Activated gamma-delta T cell treated with anti-CD3 and anti-CD28 coated beads, Interleukin-2, amount 50 U/mL, for 16 hours (primary cell): ENCODE measurements at places on chromosomes 4 and X.

- no peak for DNase-seq
Observed at GRCh38 chr4:15765391-15765790, 12.7 kb upstream of the CD38 start.

DNA sequence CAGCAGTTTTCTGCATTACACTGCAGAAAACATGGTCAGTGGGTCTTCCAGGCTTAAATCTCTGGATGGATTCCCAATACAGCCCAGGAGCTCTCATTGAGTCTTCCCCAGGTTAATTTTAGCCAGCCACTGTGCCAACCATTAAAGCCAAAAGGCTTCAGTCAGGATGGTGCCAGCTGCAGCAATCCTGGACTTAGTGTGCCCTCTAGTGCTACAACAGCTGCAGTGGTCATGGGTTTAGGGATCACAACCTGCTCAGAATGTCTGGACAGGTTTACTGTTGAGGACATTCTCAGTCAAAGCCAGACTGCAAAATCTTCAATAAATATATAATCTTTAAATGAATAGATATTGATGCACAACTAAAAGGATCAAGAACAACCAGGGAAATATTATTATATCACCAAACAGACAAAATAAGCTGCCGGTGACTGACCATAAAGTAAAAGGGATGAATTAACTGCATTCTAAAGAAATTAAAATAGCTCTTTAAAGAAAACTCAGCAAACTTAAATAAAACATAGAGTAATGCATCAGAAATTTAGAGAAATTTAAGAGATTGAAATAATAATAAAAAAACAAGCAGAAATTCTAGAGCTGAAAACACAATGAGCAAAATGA is 639.9 kb downstream of the SPOCK3 start:
- no peak for DNase-seq

- DNase-seq = no peak
Observed at GRCh38 chr4:9765091-9765490, 16.3 kb upstream of the DRD5 start.

DNA sequence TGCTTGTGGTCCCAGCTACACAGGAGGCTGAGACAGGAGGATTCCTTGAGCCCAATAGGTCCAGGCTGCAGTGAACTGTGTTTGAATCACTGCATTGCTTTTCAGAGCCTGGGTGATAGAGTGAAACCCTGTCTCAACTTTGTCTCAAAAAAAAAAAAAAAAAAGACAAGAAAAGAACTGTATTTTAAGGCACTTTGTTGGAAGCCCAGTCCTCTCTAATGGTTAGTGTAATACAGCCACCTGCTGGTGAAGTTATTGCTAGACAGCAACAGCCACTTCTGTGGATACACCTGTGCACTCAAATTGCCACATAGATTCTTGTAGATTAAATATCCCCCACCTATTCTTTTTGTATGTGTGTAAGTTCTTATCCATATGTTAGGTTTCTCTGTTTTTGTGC is 10.1 kb upstream of the FGG start:
- no peak for DNase-seq

GRCh38 chr4:55338486-55338885 is 7.6 kb upstream of the SRD5A3 start:
- DNase-seq = no peak

- DNase-seq = no peak
Observed at GRCh38 chrX:17977696-17978095, 116.6 kb upstream of the RAI2 start.

DNA sequence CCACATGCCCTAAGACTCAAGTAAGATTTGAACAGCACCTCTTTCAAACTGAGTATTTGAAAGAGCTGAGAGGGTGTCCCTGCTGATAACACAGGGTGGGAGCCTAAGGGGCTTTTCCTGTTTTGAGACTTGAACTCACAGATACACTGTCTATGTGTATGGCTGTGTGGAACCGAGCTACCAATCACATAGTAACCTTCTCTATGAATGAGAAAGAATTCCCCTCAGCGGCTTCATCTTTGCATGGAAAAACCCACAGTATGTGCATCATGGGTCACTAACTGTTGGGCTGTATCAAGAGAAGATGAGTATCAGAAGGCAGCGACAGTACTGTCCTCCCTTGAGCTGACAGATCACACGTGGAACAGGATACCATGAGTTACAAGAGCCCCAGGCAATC is 336.3 kb downstream of the AFF2 start:
- no peak for DNase-seq

GRCh38 chr4:110635163-110635865 is 12.4 kb upstream of the PITX2 start:
- DNase-seq = no peak

DNA sequence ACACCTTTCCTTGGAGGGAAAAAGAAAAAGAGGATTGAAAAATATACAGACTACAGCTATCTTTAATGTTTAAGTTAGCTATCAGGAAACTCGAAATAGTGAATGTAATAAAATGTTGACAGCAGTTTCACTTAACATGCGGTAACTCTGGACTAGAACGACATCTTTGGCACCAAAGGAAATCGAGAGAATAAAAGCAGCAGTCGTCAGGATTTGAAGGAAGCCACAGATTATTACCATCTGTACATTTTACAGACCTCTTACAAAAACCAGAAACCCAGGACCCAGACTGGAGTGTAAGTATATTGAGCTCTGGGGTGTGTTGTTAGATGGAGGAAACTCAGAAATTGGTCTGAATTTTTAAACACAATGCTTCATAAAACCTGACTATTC is 51.6 kb upstream of the STOX2 start:
- no peak for DNase-seq

- no peak for DNase-seq
Observed at GRCh38 chrX:2501559-2502102, 855 bp upstream of the DHRSX start.

DNA sequence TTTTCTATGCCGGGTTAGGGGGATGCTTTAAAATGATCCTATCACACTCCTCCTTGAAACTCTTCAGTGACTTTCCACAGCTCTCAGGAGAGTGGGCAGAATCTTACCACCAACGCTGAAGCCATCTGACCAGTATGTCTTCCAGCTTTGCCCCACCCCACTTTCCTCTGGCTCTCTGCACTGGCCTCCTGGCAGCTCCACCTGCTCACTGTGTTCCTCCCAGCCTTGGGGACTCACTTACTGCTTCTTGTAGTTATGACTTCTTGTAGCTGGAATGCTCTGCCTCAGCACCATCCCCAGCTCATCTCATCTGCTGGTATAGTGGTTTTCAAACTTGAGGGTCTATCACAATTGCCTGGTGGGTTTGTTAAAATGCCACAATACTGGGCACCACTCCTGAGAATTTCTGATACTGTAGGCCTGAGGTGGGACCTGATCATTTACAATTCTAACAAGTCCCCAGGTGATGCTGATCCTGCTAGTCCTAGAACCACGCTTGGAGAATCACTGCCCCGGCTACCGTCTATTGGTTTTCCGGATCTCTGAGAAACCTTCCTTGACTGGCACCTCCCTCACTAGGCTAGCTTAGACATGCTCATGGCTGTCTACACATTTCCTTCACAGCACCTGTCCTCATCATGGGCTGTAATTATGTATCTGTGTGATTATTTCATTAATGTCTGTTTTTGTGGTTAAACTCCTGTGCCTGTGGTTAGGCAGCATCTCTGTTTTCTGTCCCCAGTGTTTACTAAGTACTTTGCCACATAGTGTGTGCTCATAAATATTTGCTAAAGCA is 152.2 kb downstream of the MGST2 start:
- no peak for DNase-seq

- DNase-seq = no peak
Observed at GRCh38 chrX:20066968-20067708, 49.6 kb downstream of the MAP7D2 start.

DNA sequence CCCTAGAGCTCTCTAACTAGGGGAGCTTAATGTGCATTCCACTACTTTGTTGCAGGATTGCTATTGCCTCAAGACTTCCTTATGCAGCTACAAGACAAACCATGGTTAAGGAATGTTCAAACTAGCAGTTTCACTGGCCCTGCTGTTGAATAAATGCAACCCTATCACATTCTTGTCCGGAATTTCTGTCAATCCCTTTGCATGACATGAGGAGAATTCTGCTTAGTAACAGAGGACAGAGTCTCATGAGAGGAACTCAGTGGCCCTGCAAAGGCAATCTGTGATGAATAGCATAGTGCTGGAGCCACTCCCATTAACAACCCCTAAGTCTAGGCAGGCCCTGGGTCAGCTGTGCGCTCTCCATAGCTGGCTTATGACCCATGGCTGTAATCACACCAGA is 30.7 kb upstream of the SGMS2 start:
- DNase-seq = no peak

- DNase-seq = no peak
Observed at GRCh38 chr4:52244848-52245247, 193.7 kb downstream of the SPATA18 start.

GRCh38 chr4:167986044-167986443 is 106.3 kb upstream of the ANXA10 start:
- no peak for DNase-seq

GRCh38 chrX:12868747-12869146 is 1.9 kb downstream of the TLR7 start:
- DNase-seq = no peak

DNA sequence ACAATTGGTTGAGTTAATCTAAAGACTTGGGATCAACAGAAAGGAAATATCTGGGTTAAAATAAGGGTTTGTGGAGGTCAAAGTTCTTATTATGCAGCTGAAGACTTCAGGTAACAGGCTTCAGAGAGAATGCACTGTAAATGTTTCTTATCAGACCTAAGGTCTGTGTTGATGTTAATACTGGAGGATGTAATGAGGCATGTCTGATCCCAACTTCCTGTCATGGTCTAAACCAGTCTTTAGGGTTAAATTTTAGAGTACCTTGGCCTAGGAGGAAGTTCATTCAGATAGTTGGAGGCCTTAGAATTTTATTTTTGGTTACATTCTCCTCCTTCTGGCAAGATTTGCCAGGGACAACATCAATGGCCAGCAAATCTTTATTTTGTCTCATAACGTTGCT is 72.1 kb upstream of the GC start:
- no peak for DNase-seq

- no peak for DNase-seq
Observed at GRCh38 chr4:145883101-145883694, 55.4 kb downstream of the ZNF827 start.

GRCh38 chrX:49042581-49043219 is 457 bp downstream of the TFE3 start:
- DNase-seq = no peak

DNA sequence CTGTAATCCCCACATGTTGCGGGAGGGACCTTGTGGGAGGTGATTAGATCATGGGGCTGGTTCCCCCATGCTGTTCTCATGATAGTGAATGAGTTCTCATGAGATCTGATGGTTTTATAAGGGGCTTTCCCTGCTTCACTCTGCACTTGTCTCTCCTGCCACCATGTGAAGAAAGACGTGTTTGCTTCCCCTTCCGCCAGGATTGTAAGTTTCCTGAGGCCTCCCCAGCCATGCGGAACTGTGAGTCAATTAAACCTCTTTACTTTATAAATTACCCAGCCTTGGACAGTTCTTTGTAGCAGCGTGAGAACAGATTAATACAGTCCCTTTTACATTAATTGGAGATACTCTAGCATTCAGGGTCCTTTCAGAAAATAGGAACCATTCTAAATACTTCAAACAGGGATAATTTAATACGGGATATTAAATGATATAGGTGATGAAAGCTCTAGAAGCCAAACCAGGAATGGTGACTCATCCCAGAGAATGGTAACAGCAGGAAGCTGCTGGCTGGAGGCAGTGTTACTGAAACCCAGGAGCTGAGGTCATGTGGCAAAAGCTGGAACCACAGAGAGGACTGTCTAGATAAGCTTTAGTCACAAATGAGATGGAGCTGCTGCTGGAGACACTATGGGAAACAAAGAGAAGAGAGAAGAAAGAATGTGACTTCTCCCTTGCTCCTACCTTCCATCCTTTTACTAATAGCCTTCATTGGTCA is 57.3 kb downstream of the GSTCD start:
- DNase-seq = no peak
